Fibroblast of skin of right biceps (primary cell): ENCODE measurements at places on chromosomes 7 and 10.

DNA sequence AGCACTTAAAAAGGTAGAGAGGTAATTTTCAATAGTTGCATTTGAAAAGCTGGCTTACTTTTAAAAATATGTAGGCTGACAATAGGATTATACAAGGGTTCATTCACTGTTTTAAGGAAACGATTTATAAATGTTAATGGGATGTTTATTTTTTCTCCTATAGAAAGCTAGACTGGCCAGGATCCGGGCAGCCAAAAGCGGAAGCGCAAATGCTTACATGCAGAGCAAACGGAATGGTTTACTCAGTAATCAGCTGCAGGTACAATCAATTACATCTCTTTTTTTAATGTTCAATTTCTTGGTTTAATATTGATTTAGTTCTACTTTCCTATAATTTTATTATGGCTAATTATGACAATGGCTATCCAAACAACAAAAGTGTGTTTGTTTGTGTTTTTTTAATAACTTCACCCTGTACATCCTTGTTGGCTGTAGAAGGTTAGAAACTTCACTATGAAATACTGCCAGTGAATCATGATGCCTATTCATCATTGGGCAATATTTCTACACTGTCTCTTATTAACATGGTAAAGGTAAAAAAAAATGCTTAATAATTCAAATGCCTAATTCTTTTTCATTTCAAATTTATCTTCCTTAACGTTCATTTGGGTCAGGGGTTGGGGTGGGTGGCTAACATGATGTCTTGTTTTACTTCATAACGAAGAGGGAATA is 116.4 kb downstream of the TSPAN12 start:
- no peak for DNase-seq

DNA sequence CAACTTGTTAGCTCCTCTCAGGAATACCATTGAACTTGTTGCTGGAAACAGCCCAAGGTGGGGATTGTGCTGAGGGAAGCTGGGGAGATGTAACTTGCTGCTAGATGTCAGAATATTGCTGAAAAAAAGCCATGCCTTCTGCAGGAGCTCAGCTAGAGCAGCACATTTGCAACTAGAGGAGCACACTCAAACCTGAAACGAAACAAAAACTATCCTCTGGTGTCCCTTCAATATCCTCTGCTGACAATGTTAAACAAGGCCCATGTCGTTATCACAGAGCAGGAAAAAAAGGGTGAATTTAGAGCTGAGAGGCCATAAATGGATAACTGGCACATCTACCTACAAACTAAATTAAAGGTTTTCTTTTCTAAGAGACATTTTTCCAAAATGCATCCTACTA is 53.7 kb upstream of the MACC1 start:
- no peak for DNase-seq

DNA sequence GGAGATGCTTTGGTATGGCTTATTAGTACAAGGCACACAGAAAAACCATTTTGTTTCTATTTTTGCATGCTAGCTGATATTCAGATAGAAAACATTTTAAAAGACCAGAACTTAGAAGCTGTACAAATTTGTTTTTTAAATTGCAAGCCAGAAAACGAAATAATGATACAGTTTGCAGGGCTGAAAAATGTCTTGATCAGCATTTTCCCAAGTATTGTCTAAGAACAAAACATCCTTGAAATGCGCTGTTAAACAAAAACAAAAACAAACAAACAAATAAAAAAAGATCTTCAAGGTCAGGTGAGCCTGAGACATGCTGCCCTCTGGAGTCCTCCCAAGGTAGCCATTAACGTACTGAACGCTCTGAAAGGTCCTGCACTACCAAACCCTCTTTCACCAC is 98.3 kb downstream of the VIM start:
- no peak for DNase-seq

GRCh38 chr7:30231271-30231670 is 53.1 kb upstream of the ZNRF2 start:
- DNase-seq: no peak

- no peak for DNase-seq
These were observed 45.9 kb upstream of the TMEM72 start for GRCh38 chr10:44865289-44865671.

GRCh38 chr10:132227851-132228390 is 41.2 kb downstream of the DPYSL4 start:
- DNase-seq: no peak

- no peak for DNase-seq
These were observed 4.2 kb downstream of the MNX1 start for GRCh38 chr7:157006205-157006747.

GRCh38 chr7:138431517-138431916 is 28.5 kb upstream of the TRIM24 start:
- no peak for DNase-seq

- DNase-seq: no peak
These were observed 10.2 kb downstream of the CRYGN start for GRCh38 chr7:151429560-151430331.

- no peak for DNase-seq
These were observed 30.1 kb downstream of the SMNDC1 start for GRCh38 chr10:110274647-110275046.

- DNase-seq: peak; percentile 91
These were observed 3.5 kb downstream of the STK31 start for GRCh38 chr7:23713285-23714149.

- DNase-seq: peak; percentile 94
These were observed 172.3 kb downstream of the ADAM12 start for GRCh38 chr10:126215746-126216631.
